Posterior cingulate gyrus (tissue), 11 donors: ENCODE measurements at places on chromosomes 16 and 17.
A peak's percentile ranks its signal among the peaks of the same experiment; 100 is the strongest.

DNA sequence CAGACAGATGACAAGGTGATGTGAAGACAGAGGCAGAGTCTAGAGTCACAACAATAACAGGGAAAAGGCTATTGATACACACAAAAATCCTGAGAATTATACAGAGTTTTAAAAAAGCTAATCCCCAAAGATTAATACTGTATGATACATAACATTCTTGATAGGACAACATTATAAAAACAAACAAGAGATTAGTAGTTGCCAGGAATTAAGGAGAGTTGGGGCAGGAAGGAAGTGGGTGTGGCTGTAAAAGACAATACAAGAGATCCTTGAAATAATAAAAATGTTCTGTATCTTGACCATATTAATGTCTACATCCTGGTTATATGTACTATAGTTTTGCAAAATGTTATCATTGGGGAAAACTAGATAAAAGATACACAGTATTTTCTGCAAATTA is 309.5 kb upstream of the PMFBP1 start:
- DNase-seq: no peak

GRCh38 chr17:32299580-32300164 is 34.0 kb downstream of the RHBDL3 start:
- DNase-seq: no peak

DNA sequence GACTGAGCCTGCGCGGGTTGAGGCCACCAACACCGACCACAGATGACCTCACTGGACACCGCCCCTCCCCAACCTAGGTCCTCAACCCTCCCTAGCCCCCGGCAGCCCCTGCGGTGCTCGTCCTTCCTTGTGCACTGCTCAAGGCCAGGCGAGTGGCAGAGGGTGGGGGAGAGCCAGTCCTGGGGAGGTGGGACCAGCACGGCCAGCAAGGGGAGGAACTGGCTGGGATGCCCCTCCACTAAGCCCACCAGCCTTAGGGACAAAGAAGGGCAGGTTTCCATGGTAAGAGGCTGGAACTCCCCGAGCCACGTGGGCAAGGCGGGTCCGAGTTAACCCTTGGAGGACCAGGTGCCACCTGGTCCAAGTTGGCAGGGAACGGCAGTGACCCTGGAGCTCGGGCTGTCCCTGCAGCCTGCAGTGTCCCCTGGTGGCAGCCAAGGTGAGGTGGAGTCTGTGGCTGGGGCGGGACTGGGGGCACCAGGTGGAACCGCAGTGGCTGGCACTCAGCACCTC is 9.2 kb downstream of the FSCN2 start:
- DNase-seq: no peak

- DNase-seq: no peak
Measured at GRCh38 chr16:815861-816260, 15.3 kb upstream of the GNG13 start.

GRCh38 chr17:27360507-27360906 is 66.6 kb downstream of the WSB1 start:
- no peak for DNase-seq

- DNase-seq: no peak
Measured at GRCh38 chr17:4476511-4477070, 22.1 kb upstream of the SPNS2 start.

- DNase-seq: no peak
Measured at GRCh38 chr17:2911035-2911754, 115.0 kb downstream of the RAP1GAP2 start.

DNA sequence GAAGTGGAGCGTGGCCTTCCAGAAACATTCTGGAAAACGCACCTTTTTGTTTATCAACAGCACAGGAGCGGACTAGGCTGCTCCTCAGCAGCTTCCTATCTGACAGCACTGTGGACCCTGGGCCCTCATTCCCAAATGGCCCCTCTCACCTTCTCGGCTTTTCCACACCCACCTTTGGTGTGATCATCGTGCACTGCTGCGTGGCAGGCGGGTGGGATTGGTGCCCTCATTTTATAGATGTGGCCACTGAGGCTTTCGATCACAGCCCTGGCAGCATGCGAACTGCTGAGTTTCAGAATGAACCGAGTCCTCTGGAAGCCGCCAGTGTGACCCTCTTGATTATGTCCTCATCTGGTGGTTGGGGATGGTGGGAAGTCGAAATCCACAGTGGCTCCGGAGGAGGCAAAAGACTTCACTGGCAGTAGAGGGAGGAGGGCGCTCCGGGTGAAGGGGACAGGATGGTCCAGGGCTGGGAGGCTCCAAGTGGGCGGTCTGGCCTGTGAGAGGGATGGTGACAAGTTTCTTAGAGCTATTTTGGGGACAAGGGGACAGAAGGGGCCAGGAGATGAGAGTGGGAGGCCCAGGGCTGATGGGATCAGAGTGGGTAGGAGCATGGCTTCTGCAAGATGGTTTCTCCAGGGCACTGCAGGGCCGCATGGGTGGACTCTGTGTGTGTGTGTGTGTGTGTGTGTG is 49.5 kb downstream of the NKD1 start:
- DNase-seq: no peak

DNA sequence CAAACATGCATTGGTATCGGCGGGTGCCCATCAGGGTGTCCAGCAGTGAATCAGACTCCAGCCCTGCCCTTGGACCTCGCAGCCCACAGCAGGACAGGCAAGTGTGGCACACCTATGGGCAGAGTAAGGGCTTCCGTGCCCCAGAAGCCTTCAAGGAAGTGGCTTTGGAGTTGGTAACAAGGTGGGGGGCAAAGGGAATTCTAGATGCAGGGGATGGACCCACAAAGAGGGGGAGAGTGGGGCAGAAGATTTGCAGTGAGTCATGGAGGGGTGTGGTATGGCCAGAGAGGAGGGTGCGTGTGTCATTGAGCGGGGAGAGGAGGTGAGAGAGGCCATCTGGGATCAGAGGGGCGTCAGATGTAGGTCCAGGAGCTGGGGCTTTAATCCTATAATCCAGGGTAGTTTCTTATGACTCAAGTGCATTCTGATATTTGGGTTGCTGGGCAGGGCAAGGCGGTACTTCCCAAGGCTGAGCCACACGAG is 8.5 kb upstream of the SPNS2 start:
- no peak for DNase-seq

DNA sequence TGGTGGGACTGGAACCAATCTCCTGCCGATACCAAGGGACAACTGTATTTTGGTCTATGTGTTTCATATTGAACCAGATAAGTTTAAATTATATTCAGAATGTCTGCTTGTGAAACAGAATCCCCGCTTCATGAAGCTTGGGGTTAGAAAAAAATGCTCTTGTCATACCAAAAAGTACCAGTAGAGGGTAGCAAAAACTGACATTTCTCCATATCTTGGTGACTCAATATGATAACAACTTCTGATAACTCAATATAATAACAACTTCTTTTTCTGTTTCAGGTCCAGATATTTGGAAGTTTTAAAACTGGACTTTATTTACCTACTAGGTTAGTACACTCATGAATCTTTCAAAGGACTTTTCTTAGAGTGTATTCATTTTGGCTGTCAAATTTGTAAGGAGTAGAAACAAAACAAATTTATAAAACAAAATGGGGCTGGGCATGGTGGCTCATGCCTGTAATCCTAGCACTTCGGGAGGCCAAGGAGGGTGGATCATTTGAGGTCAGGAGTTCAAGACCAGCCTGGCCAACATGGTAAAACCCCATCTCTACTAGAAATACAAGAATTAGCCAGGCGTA is 52.3 kb upstream of the ADCY7 start:
- DNase-seq: no peak

DNA sequence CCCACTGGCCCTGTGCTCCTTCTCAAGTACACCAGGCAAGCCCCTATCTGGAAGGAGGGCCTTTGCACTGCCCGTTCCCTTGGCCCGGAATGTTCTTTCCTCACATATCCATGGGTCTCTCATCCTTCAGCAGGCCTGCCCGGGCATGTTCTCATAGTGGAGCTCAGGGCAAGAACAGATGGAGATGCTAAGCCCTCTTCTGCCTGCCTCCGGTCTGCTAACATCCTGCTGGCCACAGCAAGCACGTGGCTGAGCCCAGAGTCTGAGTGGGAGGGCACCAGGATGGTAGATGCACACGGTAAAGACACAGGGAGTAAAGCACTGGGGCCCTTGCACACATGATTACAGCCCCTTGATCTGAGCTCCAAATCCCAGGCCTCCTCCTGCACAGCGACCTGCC is 19.8 kb upstream of the ANKRD40CL start:
- DNase-seq: no peak

GRCh38 chr16:75109732-75110243 is 6.8 kb downstream of the LDHD start:
- peak; percentile 91 for DNase-seq

GRCh38 chr17:43021741-43022512 is at the start of gene VAT1:
VAT1 (minus strand) TSS chr17:43022385; CDS start chr17:43022322, 63 bp downstream.
- DNase-seq: peak; percentile 90

- no peak for DNase-seq
Measured at GRCh38 chr16:65178151-65178550, 56.3 kb upstream of the CDH11 start.

DNA sequence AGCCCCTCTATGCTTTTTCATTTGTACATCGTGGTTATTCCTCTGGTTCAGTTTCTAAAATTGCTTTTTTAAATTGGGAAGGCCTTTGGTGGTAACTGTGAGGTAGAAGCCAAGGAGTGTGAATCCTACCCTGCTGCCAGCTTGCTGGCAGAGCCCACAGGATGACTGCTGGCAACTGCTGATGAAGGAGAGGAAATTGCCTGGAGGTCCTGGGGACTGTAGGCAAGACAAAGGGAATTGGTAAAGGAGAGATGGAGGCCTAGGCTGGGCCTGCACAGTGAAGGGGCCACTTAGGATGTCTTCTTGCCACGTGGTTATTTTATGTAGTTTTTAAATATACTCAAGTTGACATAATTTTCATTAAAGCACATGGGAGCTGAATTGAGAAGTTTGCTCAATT is 15.8 kb downstream of the C17orf58 start:
- peak; percentile 84 for DNase-seq

DNA sequence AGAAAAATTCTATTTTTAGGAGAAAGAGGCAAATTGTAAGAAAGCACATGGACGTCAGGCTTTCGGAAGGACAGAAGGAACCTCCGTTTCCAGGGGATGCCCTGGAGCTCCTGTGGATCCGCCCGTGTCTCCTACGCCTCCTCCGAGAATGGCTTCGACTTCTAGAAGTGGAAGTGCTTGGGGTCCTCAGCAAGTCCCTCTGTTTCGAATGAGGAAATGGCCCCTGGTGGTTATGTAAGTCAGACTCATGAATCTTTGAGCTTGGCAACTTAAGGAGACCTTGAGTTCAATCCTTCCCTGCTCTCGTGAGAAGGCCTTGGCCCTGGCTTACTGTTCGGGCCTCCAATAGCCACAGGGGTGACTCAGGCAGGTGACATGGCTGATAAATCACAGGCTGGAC is 38.9 kb downstream of the COX4I1 start:
- no peak for DNase-seq

GRCh38 chr16:57003439-57004386 is 14.4 kb downstream of the NLRC5 start:
- DNase-seq: no peak

DNA sequence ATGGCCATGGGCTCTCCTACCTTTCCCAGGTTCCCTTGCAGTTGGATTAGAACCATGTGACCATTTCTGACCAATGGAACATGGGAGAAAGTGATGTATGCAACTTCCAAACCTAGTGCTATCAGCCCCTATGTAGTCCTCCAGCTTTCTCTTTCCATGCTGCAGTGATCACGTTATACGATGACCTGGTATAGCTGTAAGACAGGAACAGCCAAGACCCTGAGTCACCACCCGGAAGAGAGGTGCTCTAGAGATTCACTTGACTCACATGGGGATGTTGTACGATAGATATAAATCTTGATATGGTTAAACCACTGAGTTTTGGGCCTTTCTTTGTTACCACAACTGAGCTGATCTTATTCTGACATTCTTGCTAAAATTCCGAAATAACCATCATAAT is 65.1 kb downstream of the NOG start:
- DNase-seq: no peak

DNA sequence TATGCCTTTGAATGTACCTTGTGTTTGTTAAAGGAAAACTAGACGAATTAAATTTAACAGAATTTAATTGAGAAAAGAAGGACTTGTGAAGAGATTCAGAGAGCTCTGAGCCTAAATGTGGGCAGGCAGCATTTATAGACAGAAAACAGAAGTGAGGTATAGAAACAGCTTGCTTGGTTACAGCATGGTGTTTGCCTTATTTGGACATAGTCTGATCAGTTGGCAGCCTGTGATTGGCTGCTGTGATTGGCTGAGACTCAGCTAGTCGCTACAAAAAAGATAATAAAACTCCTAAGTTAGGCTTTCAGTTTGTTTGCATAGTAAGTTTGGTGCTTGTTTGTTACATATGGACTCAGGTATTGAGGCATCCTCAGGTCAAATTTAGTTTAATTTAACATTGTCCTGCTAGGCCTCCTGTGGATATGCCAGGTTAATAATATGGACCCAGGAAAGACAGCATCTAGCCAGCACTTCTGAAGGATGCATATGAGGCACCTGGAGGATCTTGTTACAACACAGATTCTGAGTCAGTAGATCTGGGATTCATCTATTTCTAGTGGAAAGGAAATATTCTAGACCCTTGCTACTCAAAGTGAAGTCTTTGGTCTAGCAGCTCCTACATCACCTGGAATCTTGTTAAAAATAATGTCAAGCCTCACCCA is 43.4 kb downstream of the SLFN5 start:
- no peak for DNase-seq

DNA sequence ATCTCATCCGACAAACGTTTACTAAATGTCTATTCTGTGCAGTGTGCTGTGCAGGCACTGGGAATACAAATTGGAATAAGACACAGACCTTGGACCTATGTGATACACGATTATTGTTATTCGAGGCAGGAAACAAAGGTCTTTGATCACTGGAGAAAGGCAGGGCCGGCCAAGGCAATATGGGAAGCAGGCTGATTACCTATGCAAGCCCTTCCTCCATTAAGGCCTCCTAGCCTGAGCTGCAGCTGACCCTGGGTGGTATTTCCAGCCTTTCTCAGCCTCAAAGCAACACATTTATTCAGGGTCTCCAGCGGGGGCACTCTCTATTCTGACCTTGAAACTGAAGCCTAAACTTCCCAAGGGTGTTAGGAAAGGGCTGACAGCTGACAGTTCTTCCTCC is 13.4 kb downstream of the ST6GALNAC1 start:
- no peak for DNase-seq

DNA sequence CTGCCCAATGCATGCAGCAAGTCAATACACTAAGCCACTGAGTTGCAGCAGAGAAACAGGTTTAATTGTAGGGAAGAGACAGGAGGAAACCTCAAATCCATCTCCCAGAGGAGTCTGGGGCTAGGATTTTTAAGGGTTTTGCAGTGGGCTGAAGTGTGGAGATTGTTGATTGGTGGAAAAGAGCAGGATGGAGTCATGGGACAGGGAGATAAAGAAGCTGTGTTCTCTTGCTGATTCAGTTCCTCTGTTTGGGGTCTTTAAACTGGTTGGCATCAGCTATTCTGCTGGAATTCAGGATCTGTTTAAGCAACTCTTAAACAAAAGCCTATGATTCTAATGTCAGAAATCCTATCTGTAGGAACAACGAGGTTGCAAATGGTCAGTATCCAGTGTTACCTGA is 180.8 kb upstream of the CACNG3 start:
- no peak for DNase-seq
